ENCODE measurements at places on chromosomes 6 and 20. TPM values are rescaled to one million over a fixed set of nuclear protein-coding genes. Genes with fewer than 3 reads are reported as not detected.

The PRDM13 gene
- not detected for total RNA-seq

The SLC44A4 gene
- total RNA-seq, result 0.19 TPM

The BPIFB1 gene
- total RNA-seq, result not detected

DNA sequence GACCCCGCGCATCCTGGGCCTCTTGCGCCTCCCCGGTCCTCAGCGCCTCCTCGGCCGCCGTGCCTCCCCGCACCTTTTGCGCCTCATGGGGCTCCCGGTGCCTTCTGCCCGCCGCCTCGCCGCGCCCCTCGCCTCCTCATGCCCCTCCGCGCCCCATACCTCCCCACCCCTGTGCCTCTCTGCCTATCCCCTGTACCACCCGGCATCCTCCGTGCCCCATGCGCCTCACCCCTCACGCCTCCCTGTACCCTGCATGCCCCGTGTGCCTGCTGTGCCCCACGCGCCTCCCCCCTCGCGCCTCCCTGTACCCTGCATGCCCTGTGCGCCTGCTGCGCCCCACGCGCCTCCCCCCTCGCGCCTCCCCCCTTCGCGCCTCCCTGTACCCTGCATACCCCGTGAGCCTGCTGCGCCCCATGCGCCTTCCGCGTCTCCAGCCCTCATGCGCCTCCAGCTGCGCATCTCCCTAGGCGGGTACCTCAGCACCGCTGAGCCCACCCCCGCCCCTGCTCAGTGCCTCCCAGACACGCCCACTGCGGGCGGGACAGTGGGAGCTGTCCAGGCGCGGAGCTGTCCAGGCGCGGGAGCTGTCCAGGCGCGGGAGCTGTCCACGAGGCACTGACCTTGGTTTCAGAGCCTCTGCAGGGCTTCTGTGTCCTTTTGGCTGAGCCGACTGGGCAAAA is 37.1 kb downstream of the IGF2R start:
- no peak for DNase-seq

DNA sequence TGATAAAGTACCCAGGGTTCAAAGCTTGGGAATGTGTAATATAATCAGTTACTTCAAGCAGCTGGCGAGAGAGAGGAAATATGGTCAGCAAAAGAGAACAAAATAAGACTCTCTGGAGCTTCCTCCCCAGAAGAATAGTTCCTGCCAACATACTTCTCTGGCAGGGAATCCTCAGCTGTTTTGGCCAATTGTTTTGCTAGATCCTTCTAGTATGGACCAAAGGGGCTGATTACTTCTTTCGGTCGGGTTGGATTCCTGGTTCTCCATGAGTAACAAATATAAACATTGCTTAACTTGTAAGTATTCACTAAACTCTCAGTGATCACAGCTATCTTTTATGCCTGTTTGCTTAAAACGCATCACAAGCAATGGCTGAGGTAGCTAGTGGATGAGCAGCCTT is 31.4 kb upstream of the FBXO9 start:
- no peak for DNase-seq

- no peak for DNase-seq
Observed at GRCh38 chr6:106170030-106170791, 84.1 kb downstream of the PRDM1 start.

- no peak for DNase-seq
Observed at GRCh38 chr6:136294621-136295020, 5.0 kb upstream of the BCLAF1 start.

The AKAP12 gene
- 4.1 TPM for total RNA-seq

DNA sequence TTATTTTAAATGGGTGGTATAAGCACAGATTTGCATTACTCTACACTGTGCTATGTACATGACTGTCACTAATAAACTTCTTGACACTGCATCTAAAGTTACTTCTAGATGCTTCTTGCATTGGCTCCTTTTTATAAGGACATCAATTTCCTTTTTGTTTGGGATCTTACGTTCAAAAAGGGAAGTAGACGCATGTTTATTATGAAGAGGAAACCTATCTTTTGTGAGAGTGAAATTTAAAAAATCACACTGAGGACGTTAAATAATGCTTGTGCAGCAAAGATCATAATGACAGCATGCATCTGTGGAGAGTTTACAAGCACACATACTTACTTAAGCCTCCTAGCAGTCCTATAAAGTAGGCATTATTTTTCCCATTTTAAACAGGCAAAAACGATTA is 479.5 kb downstream of the CD83 start:
- no peak for DNase-seq

DNA sequence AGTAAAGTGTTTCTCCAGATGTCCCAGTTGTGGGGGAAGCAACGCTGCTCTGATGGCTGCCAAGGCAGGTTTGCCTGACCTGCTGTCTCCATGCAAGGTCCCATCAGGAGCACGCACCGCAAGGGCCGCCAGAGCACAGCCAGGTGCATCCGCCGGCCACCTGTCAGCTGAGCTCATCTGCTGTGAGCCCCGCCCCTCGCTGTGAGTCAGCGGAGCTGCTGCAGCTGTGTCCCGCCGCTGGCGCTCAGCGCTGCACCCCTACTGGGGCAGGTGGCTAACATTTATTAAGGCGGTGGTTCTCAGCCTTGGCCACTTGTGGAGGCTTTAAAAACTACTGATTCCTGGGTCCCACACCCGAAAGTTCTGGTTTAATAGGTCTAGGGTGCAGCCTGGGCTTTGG is 225.7 kb downstream of the UST start:
- DNase-seq, result peak; percentile 75

DNA sequence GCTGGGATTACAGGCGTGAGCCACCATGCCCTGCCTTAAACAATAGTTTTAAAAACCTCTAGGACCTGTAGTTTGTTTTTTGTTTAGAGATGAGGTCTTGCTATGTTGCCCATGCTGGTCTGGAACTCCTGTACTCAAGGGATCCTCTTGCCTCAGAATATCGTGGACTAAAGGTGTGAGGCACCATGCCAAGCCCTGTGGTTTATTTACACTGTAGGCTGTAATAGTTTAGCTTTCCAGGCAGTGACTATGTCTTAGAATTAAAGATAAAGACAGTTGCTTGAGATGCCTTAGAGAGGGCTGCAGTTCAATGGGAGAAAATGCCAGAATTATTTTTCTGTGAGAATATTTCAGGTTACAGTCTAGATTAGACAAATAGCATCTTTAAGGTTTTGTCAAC is 72.9 kb downstream of the SGK1 start:
- no peak for DNase-seq

DNA sequence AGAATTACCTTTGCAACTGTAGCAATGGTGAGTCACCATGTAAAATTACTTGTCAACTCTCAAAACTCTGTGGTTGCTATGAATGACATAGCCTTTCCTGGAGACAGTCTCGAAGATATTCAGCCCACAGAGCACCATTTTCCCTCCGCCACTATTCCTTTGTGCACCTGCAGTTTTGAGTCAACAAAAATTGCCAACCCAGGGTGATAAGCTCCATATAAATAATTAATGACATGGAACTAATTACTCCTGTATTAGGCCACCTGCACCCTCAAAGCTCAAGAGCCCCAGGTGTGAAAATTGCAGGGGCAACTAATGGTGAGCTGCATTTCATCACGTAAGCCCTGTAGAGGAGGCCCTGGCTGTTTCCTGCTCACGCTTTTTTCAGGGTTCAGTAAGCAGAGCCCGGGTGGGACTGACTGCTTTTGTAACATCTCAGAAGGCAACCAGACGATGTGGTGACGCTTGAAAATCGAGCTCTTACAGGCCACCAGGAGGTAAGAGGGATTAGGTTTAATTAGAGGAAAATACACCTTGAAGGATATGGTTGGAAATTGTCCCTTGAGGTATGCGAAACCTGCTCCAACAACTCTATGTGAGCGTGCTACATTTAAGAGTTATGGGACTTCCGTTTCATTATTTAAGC is 70.8 kb downstream of the BMP2 start:
- peak; percentile 5 for DNase-seq

The ENPP5 gene
- total RNA-seq, result 0.16 TPM

- DNase-seq, result no peak
Observed at GRCh38 chr6:29563435-29563965, 4.0 kb upstream of the UBD start.

- no peak for DNase-seq
Observed at GRCh38 chr6:112575309-112575834, 228.2 kb downstream of the RFPL4B start.

DNA sequence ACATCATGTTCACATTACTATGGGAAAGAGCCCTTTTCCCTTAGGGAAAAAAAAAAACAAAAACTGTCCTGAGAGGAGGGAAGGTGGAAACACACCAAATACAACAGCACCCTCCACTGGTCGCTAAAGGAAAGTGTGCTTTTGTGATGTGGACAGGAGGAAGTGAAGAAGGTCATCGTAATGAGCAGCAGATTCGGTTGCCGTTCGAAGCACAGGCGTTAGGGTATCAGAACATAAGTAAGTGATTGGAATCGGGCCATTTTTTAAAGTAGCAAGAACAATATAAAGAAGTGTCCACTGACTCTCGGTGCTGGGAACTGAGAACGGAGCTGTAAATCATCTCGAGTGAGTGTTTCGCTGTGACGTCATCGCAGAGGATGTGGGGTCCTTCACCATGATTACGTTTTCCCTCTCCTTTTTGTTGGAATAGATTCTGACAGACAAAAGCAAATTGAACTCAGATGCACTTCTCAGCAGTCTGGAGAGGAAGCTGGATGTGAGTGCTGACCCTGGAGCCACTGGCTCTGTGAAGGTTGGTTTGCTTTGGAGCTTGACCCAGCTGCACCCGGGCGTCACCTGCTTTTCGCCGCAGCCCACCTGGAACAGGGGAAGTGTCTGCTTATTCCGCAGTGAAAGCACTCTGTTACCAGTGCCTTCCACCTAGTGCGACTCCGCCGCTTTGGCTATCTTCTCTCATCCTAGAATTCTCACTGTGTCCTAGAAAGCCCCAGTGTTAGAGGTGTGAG is 203.6 kb upstream of the GMDS start:
- peak; percentile 41 for DNase-seq

DNA sequence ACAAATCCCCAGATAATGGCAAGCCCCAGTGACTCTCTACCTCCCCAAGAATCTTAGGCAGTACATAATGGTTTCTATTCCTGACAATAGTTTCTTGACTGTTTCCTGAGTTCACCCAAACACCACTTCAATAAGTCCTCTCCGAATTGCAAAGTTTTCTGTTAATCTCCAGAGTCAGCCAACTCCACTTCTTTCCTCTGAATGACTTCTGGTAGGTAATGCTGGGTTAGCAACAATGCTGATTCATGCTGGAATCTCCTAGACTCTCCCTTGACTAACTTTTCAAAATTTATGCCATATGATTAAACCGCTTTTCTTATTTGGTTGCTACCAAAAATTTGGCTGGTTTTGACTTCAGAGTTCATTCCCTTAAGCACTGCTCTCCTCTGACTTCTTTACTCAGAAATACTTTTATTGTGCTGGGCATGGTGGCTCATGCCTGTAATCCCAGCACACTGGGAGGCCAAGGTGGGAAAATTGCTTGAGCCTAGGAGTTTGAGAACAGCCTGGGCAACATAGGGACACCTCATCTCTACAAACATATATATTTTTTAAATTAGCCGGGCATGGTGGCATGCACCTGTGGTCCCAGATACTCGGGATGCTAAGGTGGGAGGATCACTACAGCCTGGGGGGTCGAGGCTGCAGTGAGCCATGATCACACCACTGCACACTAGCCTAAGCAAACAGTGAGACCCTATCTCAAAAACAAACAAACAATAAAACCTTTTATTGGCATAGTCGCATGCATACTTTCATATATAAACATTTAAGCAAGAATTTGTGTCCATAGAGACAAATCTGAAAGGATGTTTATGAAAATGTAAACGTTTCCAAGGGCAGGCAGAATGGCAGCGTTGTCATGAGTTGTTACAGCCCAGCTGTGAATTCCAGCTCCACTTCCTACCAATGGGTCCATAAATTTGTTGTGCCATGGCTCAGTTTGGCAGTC is 249.3 kb upstream of the PLN start:
- no peak for DNase-seq

GRCh38 chr6:116447496-116448011 is 13.6 kb upstream of the CALHM6 start:
- no peak for DNase-seq

DNA sequence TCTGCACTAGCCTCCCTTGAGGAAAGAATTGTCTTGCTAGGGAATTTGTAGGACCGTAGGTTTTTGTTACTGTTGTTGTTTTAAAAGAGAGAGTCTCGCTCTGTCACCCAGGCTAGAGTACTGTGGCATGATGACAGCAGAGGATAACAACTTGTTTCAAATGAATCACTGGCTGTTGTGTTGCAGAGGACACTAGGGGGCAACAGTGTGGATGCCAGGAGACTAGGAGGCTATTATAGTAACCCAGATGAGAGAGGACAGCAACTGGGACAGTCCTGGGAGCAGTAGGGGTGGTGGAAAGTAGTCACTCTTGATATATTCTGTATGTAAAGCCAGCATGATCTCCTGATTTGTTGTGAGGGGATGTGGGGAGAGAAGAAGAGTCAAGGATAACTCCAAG is 41.8 kb upstream of the LAMA4 start:
- DNase-seq, result peak; percentile 20

The ZNF165 gene
- 4.6 TPM for total RNA-seq

DNA sequence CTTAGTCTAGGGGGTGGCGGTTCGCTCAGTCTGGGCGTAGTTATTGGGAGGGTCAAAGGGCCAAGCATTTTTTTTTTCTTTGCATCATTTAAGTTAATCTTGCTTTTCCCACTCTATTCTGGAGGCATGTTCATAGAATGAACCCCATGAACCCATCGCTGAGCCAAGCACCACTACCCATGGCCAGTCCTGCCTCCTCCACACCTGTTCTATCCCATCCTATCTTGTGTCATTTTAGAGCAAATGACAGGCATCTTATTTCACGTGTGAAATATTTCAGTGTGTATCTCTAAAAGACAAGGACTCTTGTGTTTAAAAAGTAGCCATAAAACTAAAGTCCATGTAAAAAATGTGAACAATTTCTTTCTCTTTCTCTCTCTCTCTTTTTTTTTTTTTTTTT is 13.9 kb downstream of the SRC start:
- DNase-seq, result no peak

DNA sequence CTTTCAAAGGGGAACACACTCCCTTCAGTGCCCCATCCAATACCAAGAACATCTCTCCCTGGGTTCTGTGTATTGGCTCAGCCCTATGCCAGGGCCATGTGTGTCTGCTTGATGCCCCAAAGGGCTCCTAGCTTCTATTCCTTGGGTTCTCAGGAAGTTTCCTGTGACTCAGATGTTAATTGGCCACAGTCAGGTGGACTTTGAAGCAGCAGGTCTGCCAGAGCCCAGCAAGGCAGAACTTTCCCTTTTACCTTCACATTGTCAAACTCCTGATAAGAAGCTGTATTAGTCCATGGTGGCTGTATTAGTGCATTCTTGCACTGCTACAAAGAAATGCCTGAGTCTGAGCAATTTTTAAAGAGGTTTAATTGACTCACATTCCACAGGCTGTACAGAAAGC is 116.0 kb upstream of the PTPRT start:
- DNase-seq, result no peak

The PAK1IP1 gene
- 35.6 TPM for total RNA-seq

GRCh38 chr6:166851426-166851825 is 104.9 kb downstream of the RNASET2 start:
- DNase-seq, result no peak

The FUT9 gene
- not detected for total RNA-seq

DNA sequence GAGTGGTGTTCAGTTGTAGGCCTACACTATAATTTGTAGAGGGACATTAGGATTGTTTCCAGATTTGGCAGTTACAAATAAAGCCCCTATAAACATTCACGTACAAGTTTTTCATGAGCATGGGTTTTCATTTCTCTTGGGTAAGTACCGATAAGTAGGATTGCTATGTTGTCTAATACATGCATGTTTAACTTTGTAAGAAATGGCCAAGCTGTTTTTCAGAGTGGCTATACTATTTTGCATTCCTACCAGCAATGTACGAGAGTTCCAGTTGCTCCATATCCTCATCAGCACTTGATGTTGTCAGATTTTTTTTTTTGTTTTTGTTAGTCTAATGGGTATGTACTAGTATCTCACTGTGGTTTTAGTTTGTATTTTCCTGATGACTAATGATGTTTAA is 11.2 kb upstream of the APCDD1L start:
- no peak for DNase-seq

The DLL1 gene
- 0.54 TPM for total RNA-seq

Data from activated CD4-positive, alpha-beta T cell treated with anti-CD3 and anti-CD28 coated beads for 36 hours (primary cell).